RPMI7951 (cell line): ENCODE measurements at places on chromosomes 5 and 9. TPM values are rescaled to one million over a fixed set of nuclear protein-coding genes. Genes with fewer than 3 reads are reported as not detected.

Gene IFNA4
- not detected in 2 replicates for total RNA-seq

Gene TXNDC8
- total RNA-seq: not detected in 2 replicates

Gene HBEGF
- 3.5 and 3.9 TPM in 2 replicates for total RNA-seq

GRCh38 chr9:117000834-117001233 is 313.7 kb downstream of the TRIM32 start:
- DNase-seq: no peak

GRCh38 chr5:8756498-8757084 is 789.3 kb downstream of the SEMA5A start:
- peak; percentile 53 for DNase-seq

DNA sequence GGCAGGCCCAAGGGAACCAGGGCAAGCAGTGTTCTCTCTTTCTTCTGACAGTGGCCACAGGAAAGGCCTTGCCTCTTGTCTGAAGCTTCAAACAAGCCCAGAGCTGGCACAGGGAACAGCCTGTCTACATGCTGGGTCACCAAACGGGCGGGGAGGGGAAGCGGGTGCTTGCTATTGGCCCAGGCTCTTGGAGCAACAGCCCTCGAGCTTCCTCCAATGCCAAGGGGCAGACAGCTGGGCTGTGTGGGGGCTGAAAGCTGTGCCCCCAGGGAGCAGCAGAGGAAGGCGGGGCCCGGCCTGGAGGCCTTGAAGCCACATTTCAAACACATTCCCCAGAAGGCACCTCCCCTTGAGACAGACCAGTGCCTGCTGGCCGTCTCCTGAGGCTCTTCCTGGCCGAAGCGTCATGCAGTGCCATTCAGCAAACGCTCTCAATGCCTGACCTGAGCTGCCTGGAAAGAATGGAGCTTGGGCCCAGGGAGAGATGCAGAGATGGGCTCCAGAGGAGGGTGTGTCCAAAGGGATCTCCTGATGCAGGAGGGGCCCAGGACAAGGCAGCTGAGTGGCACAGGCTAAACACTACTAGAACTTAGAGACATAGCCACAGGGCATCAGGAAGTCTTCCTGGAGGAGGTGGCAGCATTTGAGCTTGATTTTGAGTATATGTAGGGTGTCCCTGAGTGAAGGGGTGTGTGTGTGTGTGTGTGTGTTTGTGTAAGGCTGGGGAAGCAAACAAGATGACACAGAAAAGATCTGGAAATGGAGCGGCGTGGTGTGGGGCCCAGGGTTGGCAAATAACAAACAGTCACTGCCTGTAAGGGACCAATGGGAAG is 2.5 kb downstream of the FIBCD1 start:
- DNase-seq: peak; percentile 90
